ENCODE measurements at places on chromosomes 3 and 15.

- no peak for DNase-seq
Measured at GRCh38 chr3:138148503-138148902, 16.3 kb upstream of the A4GNT start.

DNA sequence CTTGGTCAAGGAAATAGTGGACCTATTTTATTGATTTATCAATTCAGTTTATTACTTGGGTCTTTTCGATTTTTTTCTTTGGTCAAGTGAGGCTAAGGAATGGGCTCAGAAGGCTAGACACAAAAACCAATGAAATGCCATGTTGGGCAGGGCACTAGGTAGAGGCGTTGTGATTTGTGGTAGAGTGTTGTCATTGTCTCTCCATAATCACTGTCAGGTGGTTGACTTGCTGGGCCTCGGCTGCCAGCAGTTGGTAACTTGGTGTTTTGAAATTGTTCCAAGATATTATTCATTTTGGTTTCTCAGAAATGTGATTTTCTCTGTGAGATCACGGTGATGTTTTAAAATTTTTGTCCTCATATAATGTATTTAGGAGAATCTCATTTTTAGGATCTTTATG is 173.6 kb downstream of the KLHL25 start:
- no peak for DNase-seq

- no peak for DNase-seq
Measured at GRCh38 chr3:110542552-110543150, 529.0 kb upstream of the NECTIN3 start.

GRCh38 chr15:43189296-43189695 is 4.1 kb downstream of the CCNDBP1 start:
- no peak for DNase-seq

GRCh38 chr3:195119461-195120266 is 151.3 kb downstream of the XXYLT1 start:
- DNase-seq: peak; percentile 87

DNA sequence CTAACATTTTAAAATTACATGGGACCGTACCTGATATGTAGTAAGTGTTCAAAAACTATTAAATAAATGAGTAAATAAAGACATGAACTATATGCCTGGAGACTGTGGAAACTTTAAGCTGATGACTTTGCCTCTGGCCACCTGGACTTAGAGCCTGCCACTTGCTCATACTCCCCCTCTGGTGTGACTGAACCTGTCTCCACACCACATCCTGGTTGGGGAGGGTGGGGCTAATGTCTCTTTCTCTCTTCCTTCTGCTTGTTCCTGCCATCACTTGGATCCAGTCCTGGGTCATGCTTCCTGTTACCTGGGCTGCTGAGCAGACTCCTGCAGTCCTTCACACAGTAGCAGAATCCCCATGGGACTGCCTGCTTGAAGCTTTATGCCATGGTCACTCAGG is 8.2 kb upstream of the TMEM158 start:
- DNase-seq: no peak

DNA sequence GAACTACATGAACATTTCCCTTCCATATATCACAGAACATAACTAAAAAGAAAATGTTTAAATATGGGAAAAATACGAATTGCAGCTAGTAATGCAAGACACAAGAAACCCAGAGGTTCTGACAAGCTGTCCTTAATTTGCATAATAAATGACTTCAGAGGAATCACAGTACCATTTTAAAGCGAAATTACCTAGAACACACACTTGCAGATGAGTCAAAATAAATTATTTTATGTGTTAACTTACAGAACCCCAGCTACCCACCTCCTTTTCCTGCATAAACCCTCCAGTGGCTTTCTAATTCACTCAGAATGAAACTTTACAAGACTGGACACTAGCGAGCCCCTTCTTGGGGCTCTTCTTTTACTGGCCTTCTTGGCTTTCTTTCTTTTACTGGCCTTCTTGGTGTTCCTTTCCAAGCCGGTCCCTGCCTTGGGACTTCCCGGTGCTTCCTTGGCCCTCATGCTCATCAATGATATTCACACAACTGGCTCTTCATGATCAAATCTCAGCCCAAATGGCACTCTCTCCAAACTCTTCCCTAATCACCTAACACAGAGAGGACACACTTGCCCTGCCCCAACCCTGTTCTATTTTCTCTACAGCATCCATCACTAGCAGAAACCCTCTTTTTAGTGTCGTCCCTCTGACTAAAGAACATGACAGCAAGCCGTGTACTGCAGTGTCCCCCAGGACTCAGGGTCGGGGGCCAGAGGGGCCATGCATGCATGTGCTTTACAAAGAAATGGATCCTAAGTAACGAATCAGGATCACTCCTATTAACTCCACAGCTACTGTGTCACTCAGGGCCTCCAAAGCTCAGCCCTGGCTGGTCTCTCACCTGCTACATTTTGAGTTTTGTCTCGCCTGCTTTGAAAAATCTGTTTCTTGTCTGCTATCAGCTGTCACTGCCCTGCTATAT is 4.8 kb downstream of the CHSY1 start:
- DNase-seq: no peak

GRCh38 chr3:155372281-155372680 is 78.8 kb upstream of the STRIT1 start:
- peak; percentile 10 for DNase-seq
